ENCODE measurements at places on chromosomes 12 and 14. TPM values are rescaled to one million over a fixed set of nuclear protein-coding genes. Genes with fewer than 3 reads are reported as not detected.

- no peak for DNase-seq
These were observed 644.2 kb downstream of the NOVA1 start for GRCh38 chr14:25953532-25954139.

DNA sequence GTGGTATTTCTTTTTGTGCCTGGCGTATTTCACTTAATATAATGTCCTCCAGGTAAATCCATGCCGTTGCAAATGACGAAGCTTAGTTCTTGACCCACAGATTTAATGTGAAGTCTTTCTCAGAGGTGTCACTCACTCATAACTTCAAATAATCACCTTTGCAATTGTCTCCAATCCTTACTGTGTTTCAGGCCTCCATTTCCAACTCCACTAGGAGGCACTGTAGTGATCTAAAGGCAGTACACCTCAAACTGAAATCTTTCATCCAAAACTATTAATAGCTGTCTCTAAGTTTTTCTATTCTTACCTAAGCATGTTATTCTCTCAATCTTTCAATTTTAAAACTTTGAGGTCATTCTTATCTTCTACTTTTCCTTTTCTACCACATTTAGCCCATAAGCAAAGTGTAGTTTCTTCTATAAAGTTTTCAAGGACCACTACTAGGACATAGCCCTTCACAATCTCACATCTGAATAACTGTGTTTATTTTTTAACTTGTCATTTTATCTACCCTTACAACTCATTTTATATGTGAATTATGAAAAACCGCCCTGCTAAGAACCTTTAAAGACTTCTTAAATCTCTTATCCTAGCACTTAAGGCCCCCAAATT, 25.5 kb upstream of the FBXO34 start:
- no peak for DNase-seq

DNA sequence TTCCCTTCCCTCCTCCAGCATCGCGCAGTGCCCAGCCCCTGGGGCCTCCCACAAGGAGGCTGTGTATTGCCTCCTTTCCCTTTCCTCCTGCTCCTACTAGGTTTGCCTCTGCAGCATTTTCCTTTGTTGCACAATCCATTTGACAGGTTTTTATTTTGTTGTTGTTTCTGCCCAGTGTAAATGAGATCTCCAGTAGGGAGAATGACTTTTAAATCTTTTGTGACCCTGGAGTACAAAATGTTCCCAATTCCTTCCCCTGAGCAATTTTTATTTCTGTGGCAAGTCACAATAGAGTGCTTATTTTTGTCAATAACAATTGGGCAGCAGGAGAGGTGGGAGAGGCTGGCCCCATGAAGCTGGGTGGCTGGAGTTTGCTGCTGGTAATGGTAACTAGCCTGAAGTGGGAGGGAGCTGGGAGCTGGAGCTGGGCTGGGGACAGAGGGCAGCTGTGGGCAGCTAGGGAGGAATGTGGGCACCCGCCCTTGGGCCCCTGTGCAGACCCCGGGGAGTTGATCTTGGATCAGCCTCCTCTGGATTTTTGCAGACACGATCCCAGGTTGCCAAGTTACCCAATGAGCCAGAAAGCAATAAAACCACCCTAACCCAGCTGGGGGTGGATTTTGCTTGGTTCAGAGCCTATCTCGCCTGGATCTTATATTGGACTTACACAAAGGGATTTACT, 160.1 kb downstream of the KTN1 start:
- no peak for DNase-seq

The KRT4 gene
- 1.9 TPM for polyA plus RNA-seq

DNA sequence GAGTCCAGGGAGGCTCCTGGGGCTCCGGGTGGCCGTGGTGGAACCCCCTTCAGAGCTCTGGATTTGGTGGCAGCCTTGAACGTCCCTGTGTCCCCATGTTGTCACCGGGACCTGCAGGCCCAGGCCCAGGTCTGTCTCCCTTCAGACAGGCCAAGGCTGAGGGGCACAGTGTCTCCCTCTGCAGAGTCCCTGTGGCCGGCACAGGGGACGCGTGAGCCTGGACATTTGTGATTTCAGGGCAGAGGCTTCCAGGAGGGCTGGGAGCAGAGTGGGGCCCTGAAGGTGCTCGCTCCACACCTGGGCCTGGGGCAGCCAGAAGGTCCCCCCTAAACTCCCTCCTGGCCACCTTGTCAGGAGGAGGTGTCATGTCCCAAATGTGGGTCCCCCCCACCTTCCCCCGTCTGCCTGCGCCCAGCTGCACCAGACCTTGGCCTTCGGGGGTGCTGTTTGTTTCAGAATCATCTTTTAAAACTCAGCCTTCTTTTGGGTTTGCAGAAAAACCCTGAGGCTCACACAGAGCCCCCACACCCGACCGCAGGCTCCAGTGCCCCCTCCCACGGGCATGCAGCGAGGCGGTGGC, 47.6 kb downstream of the KIF26A start:
- DNase-seq = no peak
